ENCODE measurements at places on chromosomes 4 and X. TPM values are rescaled to one million over a fixed set of nuclear protein-coding genes. Genes with fewer than 3 reads are reported as not detected.

DNA sequence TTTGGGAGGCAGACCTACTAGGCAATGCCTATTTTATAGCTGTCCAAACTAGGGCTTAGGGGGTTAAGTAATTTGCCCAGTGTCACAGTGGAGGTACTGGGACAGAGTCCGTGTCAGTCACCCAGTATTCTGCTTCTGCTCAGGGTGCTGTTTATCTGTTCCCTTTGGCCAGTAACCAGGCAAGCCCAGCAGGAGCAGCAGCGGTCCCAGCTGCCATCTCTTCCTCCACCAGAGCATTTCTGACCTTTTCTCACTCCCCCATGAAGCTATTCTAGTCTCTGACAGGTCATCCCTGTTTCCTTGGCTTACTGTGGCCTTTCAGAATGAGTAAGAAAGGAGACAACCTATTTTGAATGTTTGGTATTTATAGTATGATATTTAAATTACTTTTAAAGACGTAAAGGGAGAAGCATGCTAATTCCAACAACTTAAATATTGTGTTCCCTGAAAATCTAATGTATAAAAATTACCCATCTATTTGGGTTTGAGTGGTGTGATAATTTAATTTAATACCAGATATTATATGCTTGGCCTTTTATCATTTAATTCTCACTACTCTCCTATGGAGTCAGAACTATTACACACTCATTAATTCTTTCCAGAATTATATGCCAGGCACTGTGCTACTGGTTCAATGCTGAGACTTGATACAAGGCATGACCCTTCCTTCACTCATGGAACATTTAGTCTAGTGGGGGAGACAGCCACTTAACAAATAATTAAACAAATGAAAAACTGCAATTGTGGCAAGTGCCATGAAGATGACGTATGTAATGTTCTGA, 60.6 kb downstream of the RPS6KA3 start:
- no peak for DNase-seq

- DNase-seq: no peak
Measured at GRCh38 chrX:121360280-121360679, 312.9 kb downstream of the GLUD2 start.

The COX7B2 gene
- not detected for polyA plus RNA-seq

The PGRMC1 gene
- polyA plus RNA-seq: 151 TPM

- DNase-seq: no peak
Measured at GRCh38 chr4:81647388-81647787, 175.7 kb upstream of the RASGEF1B start.

The CENPVL3 gene
- 0.20 TPM for polyA plus RNA-seq

- DNase-seq: no peak
Measured at GRCh38 chrX:119763836-119764387, 5.5 kb downstream of the SOWAHD start.

The OGT gene
- polyA plus RNA-seq: 242 TPM

- DNase-seq: no peak
Measured at GRCh38 chr4:40998675-40999358, 215.5 kb downstream of the APBB2 start.

DNA sequence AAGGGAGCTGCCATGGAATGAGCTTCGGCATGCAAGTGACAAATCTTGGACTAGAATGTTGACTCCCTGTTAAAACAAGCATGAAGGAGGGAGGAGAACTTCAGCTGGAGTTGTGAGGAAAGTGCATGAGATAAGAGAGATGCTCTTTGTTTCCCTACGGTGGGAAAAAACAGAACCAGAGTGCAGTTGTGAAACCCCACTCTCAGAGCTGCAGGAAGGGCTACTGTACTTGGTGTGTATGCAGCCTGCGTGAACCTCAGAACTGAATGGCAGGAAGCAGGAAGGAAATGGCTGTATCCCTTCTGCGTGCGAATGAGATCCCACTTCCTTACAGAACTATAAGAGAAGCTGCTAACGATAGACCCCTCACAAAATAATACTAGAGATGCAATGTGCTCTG, 57.2 kb downstream of the EGF start:
- DNase-seq: no peak

Measured in left lung (tissue), 14 donors.